ENCODE measurements at places on chromosomes 2 and 18.

DNA sequence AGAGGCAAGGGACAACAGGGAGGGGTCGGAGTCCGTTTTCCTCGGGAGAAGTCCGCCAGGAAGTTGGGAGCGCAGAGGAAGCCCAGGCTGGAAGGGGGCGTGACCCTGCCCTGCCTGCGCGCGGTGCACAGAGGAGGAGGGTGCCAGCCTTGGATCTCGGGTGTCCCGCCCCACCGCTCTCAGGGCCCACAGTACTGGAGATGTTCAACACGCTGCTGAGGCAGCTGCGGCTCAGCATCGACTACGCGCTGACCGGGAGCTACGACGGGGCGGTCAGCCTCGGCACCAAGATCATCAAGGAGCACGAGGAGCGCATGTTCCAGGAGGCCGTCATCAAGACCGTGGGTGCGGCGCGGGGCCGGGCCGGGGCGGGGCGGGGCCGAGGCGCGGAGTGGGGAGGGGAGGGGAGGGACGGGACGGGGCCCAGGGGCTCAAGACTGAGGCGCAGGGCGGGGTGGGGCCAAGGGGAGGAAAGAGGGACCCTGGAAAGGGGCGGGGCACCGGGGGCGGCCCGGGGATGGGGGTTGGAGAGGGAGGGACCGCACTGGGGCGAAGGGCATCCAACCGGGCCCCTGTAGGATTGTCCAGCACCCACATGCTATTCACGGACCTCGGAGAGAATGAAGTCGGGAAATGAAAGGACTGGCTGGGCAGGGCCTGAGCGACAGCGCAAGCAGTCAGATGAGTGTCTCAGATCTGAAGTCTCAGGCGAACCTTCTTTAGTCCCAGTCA, 36.6 kb downstream of the POMC start:
- DNase-seq: peak; percentile 52

DNA sequence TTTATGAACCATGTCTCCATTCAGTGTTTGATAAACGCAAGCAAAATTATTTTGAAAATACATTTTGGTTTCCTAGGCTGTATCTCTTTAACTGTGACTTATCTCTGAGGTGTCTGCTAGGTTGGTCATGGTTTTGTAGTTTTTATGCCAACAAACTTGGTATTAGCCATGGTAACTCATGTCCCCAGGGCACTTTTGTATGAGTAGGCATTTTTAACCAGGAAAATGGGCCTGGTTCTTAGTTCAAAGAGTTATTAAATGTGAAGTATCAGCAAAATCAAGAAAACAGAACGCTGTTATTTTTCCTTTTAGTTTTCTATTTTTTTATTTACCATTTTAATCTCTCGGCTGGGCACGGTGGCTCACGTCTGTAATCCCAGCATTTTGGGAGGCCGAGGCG, 179.3 kb upstream of the LHCGR start:
- no peak for DNase-seq

DNA sequence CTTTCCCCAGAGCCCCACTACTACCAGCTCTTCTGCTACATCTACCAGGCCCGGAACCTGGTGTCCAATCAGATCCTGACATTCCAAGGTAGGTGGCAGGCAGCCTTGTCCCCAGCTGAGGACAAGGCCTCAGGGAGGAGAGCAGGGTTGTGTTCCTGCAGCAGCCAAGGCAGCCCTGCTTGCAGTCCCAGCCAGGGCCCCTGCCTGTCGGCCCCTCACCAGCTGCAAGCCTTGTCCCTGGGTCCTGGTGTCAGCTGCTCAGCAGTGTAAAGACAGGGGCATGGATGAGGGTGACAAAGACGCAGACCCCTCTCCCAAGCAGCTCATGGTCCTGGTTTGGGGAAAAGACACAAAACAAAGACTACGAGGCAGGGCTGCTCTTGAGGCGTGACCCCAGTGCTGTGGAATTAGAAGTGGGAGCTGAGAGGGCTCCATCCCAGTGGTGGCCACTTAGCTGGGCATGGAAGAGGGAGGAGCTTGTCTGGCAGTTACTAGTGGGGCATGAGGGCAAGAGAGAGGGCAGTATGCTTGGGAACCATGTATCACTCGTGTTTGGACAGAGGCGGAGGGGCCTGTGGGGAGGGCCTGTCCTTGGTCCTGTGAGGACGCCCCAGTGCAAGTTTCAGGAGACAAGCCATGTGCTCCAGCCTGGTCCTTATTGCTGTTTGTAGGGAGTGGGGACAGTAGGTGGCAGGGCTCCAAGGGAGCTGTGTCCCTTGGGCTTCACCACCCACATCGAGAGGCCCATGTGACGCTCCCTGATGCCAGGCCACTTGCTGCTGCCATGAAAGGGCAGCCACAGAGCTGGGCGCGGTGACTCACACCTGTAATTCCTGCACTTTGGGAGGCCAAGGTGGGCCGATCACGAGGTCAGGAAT, 47.5 kb downstream of the LMAN2L start:
- no peak for DNase-seq

DNA sequence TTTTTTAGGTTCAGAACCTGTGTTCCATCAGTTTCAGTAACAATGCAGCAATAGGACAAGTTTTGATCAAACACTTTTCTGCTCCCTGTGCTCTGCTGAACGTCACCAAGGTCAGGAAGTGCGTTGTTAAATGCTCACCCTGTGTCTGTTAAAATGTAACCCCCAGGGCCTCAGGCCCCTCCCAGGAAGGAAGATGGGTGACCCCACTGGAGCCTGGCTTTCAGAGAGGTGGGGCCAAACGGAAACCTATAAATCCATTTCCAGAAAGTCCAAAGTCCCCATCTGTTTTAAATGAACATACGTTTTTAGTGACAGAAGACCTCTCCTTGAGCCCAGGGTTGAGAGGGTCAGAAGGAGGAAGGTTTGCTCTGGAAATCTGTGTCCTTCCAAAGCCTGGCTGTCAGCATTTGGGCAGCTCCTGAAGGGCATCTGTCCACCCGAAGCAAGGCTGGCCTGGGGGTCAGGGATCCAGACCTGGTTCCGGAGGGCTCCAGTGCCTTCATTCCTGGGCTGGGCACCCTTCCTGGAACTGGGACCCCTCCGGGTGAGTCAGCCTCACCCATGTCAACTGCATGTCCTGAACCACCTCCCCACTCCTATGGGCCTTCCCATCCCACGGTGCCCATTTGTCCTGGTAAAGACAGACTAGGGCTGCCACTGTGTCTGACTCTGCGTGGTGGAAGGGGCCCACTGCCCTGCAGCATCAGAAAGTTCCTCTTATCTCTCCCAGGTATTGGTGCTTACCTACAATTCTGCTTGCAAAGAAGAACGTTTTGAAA, 117.4 kb upstream of the COPS8 start:
- DNase-seq: peak; percentile 64

DNA sequence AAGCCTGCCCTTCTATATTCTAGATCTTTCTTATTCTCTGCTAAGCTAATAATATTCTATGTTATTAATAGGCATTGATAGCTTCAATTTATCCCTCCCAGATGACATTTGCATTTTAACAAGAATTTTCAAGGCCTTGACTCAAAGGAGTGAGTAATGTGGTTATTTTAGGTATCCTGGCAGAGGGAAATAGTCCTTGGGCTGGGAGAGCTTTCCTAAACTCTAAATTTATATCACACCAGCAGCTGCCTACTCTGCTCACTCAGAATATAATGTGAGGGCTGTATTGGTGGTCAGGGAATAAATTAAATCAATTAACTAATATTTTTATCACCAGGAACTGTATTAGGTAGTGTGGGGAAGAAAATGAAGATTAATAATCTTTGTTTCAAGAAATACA, 74.8 kb upstream of the ADAM23 start:
- DNase-seq: no peak

All from activated naive CD4-positive, alpha-beta T cell treated with anti-CD3 and anti-CD28 coated beads, Interleukin-2, amount 10 ng/mL, durations not matched to agents 7 days and 5 days (primary cell).